ENCODE measurements at places on chromosomes 2 and 18. TPM values are rescaled to one million over a fixed set of nuclear protein-coding genes. Genes with fewer than 3 reads are reported as not detected.
A peak's percentile ranks its signal among the peaks of the same experiment; 100 is the strongest.

GRCh38 chr2:234024304-234024703 lies 26.2 kb upstream of the SPP2 start:
- H3K36me3 ChIP-seq: no peaks in the 10 kb centered on the region
- no peak overlapping the region for H3K27ac ChIP-seq
- no peak overlapping the region for H3K4me3 ChIP-seq

GRCh38 chr2:119011910-119012209 lies 69.9 kb downstream of the MARCO start:
- no peak for DNase-seq
- no peaks in the 10 kb centered on the region for H3K4me1 ChIP-seq
- no peak overlapping the region for H3K4me3 ChIP-seq
- no peak overlapping the region for H3K27ac ChIP-seq

DNA sequence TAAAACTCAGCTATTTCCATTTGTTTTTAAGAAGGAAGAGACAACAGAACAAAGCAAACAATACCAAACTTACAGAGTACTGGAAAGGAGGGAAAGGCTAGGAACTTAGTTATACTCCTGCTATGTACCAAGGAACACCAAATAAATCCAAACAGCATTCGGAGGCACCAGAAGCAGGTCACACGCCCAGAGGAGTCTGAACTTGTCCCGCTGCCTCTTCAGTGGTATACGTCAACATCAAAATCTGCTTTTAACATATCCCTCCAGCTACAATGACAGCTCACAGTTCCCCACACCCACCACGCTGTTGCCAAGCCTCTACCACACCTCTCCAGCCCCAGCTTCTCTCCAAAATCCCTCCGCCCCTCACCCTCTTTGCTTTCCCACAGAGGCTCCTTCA lies 17.3 kb downstream of the C2orf76 start:
- no peak for DNase-seq
- H3K27me3 ChIP-seq: no peaks in the 10 kb centered on the region
- H3K4me3 ChIP-seq: no peak overlapping the region
- no peaks in the 10 kb centered on the region for H3K4me1 ChIP-seq

GRCh38 chr2:102826904-102827303 lies 65.1 kb downstream of the TMEM182 start:
- DNase-seq: no peak
- H3K27me3 ChIP-seq: no peaks in the 10 kb centered on the region
- no peaks in the 10 kb centered on the region for H3K4me1 ChIP-seq
- no peak overlapping the region for H3K4me3 ChIP-seq
- no peaks in the 10 kb centered on the region for H3K36me3 ChIP-seq
- H3K27ac ChIP-seq: no peak overlapping the region

GNLY gene
- 0.48 TPM for total RNA-seq

GRCh38 chr2:88871336-88871735 lies 179.9 kb downstream of the RPIA start:
- no peak overlapping the region for H3K4me3 ChIP-seq
- DNase-seq: no peak

DNA sequence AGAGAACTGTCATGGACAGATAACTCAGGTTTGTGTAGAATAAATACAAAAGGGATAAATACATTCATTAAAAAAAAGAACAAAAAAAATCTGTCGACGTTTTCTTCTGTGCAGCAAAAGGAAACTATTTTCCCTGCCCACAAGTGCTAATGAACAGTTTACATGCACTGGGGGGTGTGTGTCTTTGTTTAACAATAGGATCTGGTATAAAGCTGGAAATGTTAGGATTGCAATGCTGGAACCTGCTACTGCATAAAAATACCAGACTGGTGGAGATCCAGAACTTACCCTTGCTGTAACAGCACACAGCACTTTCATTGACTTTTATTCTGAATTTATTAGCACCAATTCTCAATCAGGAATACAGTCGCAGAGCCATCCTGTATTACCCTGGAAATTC lies 84.6 kb upstream of the THOC1 start:
- no peaks in the 10 kb centered on the region for H3K36me3 ChIP-seq
- no peaks in the 10 kb centered on the region for H3K4me1 ChIP-seq
- DNase-seq: no peak
- H3K27ac ChIP-seq: no peak overlapping the region

- H3K27ac ChIP-seq: peak overlapping the region; percentile 56
- H3K4me1 ChIP-seq: no peaks in the 10 kb centered on the region
- no peak for DNase-seq
- no peaks in the 10 kb centered on the region for H3K27me3 ChIP-seq
- no peak overlapping the region for H3K4me3 ChIP-seq
- H3K36me3 ChIP-seq: no peaks in the 10 kb centered on the region
These were observed 150.0 kb upstream of the HAAO start for GRCh38 chr2:42942214-42942989.

DNA sequence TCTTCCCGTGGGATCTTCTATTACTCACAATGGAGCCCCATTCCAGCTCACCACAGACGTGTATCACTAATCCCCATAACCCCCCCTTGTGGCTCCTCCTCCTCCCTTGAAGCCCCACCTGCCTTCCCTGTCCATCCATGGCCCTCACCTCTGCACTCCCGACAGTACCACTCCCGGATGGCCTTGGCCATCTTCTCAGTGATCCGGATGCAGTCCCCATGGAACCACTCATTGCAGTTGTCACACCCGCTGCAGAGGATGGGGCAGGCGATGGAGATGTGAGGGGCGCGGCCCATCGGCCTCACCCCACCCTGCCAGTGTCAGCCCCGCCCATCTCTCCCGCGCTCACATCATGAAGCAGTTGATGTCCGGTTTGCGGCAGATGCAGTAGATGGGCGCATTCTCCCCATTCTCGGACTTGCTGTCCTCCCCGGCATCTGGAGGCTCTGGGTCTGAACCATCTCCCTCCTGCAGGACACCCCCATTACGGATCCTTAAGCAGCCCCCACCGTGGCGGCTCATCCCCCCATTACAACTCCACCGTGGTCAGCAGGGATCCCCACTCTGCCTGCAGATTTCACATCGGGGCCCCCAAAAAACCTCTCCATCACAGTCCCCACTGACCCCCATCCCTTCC lies 983 bp downstream of the CXXC1 start:
- H3K27ac ChIP-seq: peak overlapping the region; percentile 83
- H3K4me1 ChIP-seq: peaks cover 4% of the 10 kb centered on the region
- H3K27me3 ChIP-seq: no peaks in the 10 kb centered on the region
- H3K4me3 ChIP-seq: peak overlapping the region; percentile 72

DNA sequence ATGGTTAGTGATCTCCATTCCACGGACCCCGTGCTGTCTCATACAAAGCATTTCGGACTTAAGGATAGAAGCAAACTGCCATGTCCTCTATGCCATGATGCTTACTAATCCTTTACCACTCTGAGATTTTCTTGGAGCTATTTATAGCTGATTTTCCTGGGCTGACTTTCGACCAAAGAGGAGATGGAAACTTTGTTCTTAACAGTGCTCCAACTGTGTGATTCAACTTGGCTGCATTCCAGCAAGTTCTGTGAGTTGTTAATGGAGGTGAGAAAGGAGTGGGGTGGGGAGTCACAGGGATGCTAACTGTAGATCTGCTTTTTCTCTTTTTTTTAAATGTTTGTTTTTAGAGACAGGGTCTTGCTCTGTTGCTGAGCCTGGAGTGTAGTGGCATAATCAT lies 45.5 kb upstream of the MSH2 start:
- no peaks in the 10 kb centered on the region for H3K36me3 ChIP-seq
- no peak overlapping the region for H3K27ac ChIP-seq
- H3K4me3 ChIP-seq: no peak overlapping the region
- peak; percentile 33 for DNase-seq
- H3K27me3 ChIP-seq: no peaks in the 10 kb centered on the region

DNA sequence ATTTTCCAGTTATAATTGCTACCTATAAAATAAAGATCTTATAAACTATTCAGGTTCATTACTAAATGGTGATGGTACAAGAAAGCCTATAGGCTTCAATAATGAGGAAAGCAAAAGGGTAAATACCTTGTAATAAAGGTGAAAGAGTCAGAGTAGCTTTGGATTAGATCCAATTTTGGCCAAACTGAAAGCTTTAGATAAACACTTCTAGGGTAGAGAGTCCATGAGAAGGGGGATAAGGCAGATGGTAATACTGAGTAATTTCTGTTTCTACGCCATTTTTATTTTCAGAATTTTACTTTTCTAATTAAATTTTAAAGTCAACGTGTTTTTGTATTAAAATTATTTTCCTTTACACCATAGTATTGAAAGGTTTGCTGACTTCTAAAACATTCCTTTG lies 9.4 kb downstream of the CASP8 start:
- H3K27me3 ChIP-seq: no peaks in the 10 kb centered on the region
- no peak overlapping the region for H3K27ac ChIP-seq
- no peaks in the 10 kb centered on the region for H3K36me3 ChIP-seq
- DNase-seq: no peak
- no peak overlapping the region for H3K4me3 ChIP-seq

DNA sequence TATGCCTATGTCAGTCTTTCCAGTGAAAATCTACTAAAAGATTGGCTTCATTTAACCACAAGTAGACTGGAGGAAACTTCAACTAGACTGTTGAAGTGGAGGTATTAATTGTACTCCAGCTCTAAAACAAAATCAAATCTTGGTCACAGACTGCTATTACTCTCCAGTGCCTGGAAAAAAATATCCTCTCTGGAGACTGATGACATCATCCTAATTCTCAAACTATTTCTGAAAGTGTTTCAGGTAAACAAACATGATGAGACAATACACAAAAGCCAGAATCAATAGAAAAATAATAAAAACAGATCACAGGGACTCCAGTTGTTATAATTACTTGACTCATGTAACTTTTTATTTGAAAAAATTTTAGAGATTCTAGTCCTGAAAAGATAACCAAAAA lies 87.7 kb upstream of the MYO3B start:
- H3K27ac ChIP-seq: no peak overlapping the region
- DNase-seq: no peak
- H3K27me3 ChIP-seq: no peaks in the 10 kb centered on the region
- H3K4me3 ChIP-seq: no peak overlapping the region

DNA sequence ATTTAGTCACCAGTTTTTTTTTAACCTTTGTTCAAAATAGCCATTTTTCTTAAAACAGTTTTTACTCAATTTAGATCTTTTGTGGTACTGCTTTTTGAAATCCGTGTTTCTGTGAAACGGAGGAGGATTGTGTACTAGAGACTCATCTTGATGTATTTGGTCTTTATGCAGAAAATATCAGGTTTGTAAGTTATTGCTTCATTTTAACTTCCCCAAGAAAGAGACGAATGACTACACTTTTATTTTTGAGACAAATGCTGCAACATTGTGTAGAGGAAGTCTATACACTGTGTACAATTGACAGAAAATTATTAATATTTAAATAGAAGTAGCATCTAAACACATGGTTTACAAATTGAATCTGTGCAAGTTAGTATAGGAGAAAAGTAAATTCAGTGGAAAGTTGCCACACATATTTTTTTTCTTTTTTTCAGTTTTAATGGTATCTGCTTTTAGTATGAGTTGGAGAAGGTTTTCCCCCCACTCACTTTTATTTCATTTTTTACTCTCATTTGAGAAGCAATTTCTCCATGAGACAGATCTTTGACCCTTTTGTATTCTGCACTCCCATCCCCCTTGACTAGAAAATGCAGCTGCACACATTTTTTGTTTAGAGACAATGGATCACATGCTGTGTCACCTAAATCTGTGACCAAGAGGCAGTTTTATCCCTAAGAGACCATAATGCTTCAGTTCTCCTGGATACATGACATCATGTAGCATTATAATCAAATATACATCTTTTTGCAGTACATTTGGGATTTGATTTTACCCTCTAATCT lies 200.8 kb upstream of the STON1 start:
- no peaks in the 10 kb centered on the region for H3K36me3 ChIP-seq
- H3K4me1 ChIP-seq: no peaks in the 10 kb centered on the region
- H3K4me3 ChIP-seq: no peak overlapping the region
- DNase-seq: no peak

Measured in uterus (tissue), 4 donors.